CD4-positive, alpha-beta T cell treated with Interleukin-15 for 4 hours (primary cell): ENCODE measurements at places on chromosomes 16 and 17.
A peak's percentile ranks its signal among the peaks of the same experiment; 100 is the strongest.

DNA sequence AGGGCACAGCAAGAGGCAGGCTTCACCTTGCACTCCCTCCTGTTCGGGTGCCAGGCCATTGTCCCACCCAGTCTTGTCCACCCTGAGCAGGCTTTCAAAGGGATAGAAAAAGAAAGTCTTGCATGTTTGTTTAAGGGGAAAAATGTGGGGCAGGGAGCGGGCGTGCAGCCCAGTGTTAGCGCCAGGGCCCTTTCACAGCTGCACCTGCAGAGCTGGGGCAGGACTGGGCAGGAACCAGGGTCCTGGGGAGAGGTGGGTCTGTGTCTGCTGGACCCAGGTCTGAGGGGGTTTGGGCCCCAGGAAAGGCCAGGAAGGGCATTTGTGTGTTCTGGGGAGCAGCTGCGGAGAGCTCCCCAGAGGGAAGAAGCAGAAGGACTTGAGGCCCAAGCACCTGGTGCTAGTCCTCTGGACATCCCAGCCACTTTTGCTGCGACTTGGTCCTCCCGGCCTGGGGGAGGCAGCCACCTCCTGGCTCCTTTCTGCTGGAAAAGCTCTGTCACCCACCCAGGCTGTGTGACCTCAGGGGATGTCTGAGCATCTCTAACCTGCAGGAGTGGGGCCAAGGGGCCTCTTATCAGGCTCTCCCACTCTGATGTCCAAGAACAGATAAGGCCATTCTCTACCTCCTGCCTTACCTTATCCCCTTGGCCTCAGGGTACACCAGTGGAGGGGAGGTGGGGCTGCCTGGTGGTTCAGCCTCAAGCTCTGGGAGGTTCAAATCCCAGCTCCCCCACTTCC lies 44.7 kb downstream of the PSME3IP1 start:
- DNase-seq: no peak

DNA sequence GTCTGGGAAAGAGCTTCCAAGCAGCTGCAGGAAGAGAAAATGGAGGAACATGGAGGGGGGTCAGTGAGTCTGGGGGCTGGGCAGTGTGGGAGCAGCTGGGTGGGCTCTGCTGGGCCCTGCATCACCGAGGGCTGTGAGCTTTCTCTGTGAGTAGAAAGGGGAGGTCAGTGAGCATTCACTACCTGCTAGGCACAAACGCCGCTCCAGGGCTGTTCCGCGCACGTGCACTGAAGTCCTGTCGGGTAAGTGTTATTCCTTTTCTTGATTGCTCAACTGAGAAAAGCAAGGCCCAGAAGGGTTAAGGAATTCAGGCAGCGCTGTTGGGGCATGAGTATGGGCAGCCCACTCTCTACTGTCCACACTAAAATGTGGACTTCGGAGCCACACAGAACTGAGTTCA lies 4.7 kb downstream of the CACNG5 start:
- DNase-seq: no peak

DNA sequence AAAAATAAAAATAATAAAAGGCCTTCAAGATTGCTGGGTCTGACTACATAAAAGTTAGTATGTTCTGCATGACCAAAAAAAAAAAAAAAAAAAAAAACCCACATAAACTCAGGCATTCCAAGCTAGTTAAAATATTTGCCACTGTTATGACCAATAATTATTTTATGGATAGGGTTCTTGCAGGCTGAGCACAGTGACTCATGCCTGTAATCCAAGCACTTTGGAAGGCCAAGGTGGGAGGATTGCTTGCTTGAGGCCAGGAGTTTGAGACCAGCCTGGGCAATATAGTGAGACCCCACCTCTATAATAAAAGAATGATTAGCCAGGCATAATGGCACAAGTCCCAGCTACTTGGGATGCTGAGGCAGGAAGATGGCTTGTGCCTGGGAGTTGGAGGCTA lies 8.1 kb downstream of the SCNN1B start:
- DNase-seq: no peak

DNA sequence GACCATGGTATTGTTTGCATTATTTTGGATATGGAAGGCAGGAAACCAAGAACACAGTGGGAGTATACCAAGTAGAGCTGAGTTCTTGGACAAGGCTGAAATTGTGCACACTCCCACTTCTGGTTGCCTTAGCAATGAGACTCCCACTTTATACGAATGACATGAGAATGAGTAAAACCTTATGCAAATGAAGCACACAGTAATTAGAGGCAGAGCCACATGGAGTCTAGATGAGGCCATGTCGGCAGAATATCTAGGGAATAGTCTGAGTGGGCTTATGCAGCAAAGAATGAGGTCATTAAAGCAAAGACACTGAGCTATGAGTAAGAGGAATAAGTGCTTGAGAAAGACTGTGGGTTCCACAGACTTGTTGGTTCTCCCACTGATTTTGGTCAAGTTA lies 178.7 kb downstream of the GRIN2A start:
- no peak for DNase-seq

DNA sequence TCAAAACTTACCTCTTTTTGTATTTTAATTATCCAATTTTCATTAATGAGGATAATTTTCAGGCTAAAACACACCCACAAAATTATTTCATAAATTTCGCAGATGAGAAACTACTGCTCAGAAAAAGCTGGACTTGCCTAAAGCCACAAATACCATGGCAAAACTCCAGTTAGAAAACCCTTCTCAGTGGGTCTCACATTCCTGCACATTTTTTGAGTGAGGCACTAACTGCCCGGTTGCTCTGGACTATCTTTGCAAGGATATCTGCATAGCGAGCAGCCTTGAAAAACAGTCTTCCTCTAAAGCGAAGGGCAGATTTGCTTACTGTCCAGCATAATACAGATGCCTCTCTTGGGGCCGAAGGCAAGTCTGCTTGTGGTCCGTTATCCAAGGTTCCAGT lies 9.8 kb downstream of the MPHOSPH6 start:
- no peak for DNase-seq

GRCh38 chr17:73911726-73912372 lies 267.6 kb upstream of the SDK2 start:
- no peak for DNase-seq

DNA sequence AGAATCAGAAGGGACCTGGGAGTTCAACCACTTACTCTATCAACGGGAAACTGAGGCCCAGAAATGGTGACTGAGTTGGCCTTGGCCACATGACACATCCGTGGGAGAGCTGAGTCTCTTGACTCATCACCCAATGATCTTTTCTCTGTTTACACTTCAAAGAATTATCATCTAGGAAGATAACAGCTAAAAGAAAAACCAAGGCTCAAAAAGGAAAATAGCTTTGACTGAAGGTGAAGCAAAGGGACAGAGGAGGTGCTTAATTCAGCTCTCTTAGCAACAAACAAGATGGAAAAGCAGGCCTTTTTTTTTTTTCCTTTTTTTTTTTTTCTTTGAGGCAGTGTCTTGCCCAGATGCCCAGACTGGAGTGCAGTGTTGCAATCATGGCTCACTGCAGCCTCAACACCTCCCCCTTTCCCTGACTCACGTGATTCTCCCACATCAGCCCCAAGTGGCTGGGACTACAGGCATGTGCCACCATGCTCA lies 16.7 kb downstream of the ERCC4 start:
- DNase-seq: no peak

- DNase-seq: no peak
These were observed 2402.8 kb downstream of the TP53TG3F start for GRCh38 chr16:35862242-35862641.

DNA sequence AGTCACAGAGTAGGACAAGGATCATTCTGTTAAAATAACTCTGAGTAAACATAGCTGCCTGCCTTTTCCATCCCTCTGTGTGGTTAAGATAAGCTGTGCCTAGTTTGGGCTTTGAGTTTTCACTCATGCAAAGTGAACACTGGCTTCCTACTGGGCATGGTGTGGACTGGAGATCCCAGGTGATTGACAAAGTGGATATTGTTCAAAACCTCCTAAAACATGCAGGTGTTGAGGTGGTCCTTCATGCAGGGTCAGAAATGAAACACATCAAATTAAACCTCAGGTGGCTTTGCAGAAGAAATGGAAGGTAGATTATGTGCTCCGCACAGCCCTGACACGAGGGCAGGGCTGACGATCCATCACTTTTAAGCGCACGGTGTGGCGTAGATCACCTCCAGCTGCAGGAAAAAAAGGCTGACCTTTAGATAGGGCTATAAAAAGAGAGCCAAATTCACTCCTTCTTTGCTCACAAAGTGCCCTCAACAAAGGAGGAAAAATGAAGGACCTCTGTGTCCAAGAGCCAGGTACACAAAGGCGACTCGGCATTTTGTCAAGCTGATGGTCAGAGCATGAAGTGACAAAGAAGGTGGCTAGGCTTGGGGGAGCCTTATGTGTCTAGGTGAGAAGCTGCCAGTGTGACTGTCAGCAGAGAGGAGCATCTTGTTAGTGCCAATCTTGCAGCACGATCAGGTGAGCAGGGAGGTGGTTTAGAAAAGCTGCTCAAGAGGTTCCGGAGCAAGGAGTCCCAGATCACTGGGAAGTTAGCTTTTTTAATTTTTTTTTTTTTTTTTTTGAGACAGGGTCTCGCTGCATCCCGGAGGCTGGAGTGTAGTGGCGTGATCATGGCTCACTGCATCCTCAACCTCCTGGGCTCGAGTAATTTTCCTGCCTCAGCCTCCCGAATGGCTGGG lies 19.9 kb upstream of the ITPRIPL2 start:
- no peak for DNase-seq

DNA sequence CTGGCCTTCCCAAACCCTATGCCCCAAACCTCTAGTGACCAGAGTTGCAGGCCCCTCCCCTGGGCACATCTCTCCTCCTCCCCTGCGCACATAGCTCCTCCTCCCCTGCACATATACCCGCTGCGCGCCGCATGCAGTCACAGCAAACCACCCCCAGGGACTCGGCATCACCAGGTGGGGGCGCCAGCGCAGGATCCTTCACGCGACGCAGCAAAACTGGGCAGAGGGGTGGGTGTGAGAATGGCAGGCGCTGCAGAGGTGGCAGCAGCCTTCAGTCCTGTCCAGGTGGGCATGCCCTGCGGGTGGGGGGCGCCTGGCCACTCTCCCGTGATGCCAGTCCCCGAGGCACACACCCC lies 5.6 kb downstream of the CORO6 start:
- peak; percentile 91 for DNase-seq

GRCh38 chr16:25158401-25158800 lies 46.9 kb downstream of the LCMT1 start:
- DNase-seq: no peak

- no peak for DNase-seq
These were observed 58.1 kb downstream of the CYB5B start for GRCh38 chr16:69482410-69482991.

- no peak for DNase-seq
These were observed 11.4 kb downstream of the C16orf95 start for GRCh38 chr16:87305505-87306391.

DNA sequence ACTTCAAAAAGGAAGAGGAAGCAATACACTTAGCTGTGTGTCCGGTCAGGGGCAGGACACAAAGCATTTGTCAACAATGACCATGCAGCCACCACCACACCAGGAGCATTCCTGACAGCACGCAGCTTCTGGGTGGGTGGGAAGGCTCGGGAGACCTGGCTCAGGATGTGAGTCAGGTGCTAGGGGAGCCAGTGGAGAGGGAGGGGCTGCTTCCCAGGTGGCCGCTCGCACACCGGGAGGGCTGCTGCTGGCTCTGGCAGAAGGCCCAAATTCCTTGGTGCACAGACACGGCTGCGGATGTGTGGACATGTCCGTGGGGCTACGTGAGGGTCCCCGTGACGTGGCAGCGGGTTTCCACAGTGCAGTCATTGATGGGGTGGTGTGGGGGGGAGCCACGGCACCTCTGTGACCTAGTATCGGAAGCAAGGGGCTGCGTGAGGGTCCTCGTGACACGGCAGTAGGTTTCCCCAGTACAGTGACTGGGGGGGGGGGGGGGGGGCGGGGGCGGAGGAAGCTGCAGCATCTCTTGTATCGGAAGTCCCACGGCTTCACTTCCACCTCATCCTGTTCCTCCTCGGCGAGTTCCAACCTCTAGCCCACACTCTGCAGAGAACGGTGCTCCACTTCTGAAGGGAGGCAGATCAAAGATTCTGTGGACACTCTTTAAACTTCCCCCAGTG lies 112.8 kb downstream of the ZNF778 start:
- peak; percentile 33 for DNase-seq

DNA sequence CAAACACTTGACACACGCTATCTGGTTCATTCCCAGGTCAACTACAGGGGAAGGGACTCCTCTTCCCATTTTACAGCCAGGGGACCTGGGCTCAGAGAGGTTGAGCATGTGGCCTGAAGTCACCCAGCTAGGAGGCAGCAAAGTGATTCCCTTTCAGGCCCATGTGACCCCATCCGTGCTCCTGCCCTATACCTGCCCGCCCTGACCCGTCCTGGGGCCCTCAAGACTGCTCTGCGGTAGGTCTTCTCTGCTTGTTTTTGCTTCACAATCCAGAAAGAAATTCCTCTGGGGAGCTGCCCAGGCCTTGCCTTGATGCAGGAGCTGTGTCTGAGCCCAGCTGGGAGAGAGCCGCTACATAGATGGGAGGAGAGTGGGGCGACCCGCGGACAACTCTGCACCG lies 161.4 kb downstream of the SDK2 start:
- DNase-seq: no peak

DNA sequence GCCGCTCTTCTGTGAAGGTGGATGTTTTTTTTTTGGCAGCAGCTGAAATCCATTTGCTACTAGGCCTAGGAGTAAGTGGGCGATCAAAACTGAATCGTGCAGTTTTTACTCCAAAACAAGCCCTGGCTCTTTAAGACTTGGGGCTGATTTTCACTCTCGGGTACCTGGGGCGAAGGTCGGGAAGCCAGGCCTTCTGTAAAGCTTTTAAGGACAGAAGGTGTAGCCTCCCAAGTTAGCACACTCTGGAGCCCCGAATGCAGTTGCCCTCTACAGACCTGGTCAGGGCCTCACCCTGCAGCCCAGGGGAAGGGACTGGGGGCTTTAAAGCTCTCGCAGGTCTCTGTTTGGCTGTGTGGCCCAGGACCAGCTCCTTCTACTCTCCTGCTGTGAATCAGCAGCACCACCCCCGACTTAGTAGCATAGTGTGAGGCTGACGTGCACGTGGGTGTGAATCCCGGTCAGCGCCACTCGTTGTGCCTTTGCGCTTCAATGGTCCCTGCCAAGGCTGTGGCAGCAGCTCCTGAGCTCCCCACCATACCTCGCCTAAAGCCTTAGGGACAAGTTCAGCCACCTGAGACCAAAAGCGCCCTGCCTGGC lies 49.9 kb downstream of the TMEM235 start:
- no peak for DNase-seq

- DNase-seq: no peak
These were observed 55.4 kb downstream of the VMP1 start for GRCh38 chr17:59762824-59763374.
